Kidney epithelial cell (primary cell): ENCODE measurements at places on chromosomes 16 and 17.

- DNase-seq, result no peak
Measured at GRCh38 chr16:71499775-71500364, 10.7 kb upstream of the ZNF19 start.

DNA sequence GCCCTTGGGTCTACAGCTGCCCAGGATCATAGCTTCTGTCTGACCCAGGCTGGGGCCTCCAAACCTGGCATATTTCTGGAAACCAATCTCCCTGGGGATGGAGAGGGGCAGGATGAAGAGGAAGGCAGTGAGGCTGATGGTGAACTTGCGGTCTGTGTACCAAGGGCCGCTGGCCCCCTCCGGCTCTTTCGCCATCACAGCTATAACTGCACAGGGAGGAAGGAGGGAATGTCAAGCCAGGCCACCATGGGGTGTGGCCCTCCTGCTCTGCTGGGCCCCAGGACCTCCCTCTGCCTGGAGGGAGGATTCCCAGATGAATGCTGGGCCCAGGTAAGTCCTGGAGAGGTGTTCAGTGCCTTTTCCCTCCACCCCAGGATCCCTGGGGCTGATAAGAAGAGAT is 6.3 kb downstream of the SLC38A7 start:
- DNase-seq, result no peak

DNA sequence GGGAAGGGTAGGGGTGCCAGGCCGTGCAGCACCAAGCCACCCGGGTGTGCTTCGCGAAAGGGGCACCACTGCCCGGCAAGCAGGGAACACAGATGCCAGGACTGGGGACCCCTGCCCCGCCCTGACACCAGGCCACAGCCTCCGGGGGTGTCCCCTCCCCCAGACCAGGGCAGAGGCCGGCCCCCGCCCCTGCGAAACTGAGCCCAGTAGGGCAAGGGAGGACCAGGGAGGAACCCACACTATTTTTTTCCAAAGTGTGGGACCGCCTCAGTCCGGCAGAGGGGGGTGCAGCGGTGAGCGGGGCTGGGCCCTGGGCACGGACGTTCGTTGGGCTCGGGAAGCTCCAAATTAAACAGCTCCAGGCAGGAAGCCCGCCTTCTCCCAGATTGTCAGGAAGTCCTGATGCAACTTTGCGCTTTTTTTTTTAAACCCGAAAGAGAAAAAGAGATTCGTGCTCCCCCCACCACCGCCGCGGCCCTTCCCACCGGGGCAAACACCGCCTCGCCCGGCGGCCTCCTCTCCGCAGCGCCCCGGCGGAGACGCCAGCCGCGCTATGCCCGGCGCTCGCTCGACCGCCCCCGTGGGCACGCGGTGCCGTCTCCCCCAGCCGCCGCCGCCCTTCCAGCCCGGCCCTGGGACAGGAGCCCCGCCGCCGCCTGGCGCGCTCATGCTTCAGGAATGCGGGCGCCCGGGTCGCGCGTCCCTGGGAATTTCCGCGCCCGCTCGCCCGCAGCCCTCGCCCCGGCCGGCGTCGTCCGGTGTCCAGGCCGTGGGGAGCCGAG is 755 bp downstream of the PIEZO1 start:
- no peak for DNase-seq

- no peak for DNase-seq
Measured at GRCh38 chr17:26731005-26731921, 562.7 kb upstream of the WSB1 start.
